ENCODE measurements at places on chromosomes 6 and 20.

DNA sequence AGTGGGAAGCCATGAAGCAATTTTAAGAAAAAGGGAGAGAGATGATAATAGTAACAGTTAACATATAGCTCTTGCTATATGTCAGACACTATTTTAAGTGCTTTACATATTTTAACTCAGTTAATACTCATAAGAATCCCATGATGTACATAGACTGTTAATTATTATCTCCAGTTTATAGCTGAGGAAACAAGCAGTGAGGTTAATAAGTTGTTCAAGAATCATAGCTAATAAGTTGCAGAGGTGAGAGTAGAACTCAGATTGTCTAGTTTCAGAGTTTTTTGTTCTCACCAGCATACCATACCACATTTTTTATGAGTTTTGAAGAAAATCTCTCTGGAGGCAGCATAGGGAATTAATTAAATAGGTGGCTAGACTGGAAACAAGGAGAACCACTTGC is 144.6 kb upstream of the MMS22L start:
- no peak for DNase-seq

GRCh38 chr6:145643760-145644159 is 91.6 kb downstream of the EPM2A start:
- DNase-seq = no peak

DNA sequence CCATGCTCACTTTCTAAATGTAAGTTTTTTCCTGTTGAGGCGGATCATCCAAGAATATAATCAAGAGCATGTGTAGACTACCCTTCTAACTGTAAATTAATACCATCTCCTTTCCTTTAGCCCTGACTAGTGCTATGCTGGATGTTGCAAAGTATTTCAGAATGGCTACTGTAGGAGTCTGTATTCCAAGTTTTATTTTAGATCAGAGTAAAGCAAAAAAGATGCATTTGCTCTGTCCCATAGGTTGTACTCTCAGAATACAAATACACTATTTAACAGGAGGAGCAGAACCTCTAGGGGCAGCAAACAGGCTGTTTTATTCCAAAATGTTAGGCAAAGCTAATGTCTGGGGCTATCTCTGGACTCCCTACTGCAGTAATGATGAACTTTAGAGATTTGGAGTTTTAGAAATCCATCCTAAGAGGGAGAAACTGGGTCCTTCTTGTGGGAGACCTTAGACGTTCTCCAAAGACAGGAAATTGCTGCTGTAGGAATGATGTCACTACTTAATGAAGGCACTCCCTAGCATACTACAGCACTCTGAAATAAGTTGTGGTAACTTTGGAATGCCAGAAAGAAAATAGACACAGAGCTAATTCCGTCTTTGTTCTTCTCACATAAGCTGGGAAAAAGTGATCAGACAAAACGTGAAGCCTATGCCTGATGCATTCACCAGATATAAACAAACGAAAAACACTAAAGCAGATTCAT is 392.4 kb upstream of the HS3ST5 start:
- DNase-seq = no peak

GRCh38 chr6:47478233-47479139 is 897 bp downstream of the CD2AP start:
- peak; percentile 2 for DNase-seq

DNA sequence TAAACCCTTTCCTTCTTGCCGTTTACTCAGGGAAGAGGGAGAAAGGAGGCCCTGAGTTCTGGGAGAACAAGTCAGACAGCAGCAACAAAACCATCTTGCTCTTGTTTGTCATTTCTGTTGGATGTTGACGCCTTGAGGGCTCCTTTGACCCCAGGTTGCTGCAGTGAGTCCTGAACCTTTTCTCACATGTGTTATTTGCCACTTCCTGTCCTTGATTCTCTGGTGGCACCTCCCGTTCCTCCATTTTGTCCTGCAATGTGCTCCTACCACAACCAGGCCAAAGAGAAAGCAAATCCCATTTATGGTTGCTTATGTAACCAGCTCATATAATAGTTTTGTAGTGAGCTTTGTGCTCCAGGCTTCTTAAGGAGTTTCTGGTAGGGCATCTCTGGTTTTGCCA is 66.6 kb upstream of the ADGRF4 start:
- DNase-seq = no peak

DNA sequence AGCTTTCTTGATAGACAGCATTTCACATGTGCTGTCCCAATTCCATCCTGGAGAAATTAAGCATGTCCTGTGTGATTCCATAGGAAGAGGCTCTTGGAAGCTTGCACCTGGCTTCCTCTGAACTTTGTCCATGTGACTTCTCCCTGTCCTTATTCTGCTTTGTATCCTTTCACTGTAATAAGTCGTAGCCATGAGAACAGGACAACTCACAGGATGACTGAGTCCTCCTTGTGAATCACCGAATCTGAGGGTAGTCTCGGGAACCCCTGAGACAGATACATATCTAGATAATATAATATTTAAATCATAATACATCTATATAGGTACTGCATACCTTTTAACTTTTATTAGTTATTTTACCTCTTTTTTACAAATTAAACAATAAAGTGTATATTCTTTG is 156.7 kb upstream of the THEMIS start:
- DNase-seq = no peak

DNA sequence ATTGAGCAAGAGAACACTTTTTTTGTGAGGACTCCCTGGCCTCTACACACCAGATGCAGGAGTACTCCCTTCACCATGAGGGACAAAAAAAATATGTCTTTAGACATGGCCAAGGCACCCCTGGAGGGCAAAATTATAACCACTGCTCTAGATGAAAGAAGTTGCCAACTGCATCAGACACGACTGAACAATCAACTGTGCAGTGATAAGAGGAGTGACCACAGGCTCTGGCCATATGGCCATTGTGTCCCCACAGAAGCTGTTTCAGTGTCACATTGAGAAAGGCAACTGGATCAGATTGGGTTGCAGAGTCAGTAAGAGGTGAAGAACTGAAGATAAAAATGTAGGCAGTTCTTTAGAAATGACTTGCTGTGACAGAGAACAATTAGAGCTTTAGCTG is 85.7 kb downstream of the C6orf118 start:
- DNase-seq = no peak

GRCh38 chr6:33280539-33280938 is 3.6 kb downstream of the B3GALT4 start:
- DNase-seq = no peak

DNA sequence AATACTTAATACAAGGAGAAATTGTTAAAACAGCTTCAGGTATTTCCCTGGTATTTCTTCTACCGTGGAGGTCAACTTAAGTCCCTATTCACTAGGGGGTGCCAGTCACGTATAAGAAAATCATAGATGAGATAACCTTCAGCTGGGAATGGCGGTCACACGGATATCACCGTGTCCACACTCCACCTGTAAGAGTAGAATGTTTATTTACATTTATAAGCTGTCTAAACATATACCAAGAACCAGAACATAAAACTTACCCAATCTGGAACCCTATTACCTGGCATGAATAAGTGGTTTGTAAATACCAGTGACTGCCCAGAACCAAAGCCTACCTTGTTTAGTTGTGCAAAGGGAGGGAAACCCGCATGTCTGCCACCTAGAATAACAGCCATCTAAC is 1.9 kb upstream of the ELOVL4 start:
- DNase-seq = peak; percentile 20

GRCh38 chr20:62352402-62353288 is 14.5 kb downstream of the LAMA5 start:
- DNase-seq = no peak

- DNase-seq = no peak
Measured at GRCh38 chr20:59122566-59122919, 41.1 kb upstream of the ZNF831 start.

GRCh38 chr6:11764250-11764604 is 14.4 kb downstream of the ADTRP start:
- no peak for DNase-seq

DNA sequence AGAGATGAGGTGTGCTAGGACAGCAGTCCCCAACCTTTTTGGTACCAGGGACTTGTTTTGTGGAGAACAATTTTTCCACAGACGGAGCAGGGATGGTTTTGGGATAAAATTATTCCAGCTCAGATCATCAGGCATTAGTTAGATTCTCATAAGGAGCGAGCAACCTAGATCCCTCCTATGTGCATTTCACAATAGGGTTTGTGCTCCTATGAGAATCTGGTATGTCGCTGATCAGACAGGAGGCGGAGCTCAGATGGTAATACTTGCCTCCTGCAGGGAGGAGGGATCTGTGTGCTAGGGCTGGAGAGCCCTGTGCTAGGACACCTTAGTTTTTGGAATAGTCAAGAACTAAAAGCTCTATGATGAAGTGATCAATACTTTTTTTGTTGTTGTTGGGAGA is 2.5 kb downstream of the SMIM13 start:
- DNase-seq = no peak

DNA sequence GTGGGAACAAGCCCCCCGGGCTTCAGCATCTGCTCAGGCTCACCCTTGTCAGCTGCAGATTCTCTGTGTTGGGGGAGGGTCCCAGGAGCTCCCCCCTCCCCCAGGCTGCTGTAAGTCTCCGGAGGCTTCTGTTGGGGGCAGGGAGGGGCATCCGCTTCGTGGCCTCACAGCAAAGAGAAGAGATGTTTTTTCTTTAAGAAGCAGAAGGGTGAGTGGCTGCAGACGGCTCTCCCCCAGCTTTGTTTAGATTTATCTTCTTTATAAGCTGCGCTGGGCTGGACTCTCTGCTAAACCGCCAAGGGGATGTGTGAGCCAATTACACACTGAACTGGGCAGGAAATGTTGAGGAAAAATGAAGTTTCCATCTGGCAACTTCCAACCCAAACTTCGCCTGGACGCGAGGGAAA is 48.7 kb upstream of the GATA5 start:
- no peak for DNase-seq

DNA sequence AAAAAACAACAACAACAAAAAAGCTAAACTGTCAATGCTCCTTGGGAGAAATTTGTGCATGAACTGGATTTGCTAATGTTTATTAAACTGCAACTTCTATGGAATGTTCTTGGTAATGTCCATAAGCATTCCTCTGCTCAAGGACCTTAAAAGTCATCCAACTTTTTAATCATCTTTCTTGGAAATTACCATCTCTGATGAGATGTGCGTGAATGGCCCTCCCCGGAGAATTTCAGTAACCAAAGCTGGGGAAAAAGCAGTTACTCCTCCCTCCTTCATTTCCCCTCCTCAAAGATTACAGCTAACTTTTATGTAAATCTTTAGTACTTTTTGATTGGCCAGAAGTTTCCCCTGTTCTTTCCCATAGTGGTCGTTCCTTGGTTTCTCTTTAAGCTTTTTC is 5.2 kb downstream of the TBCC start:
- no peak for DNase-seq

- DNase-seq = no peak
Measured at GRCh38 chr6:168905451-168906090, 348.1 kb downstream of the THBS2 start.

DNA sequence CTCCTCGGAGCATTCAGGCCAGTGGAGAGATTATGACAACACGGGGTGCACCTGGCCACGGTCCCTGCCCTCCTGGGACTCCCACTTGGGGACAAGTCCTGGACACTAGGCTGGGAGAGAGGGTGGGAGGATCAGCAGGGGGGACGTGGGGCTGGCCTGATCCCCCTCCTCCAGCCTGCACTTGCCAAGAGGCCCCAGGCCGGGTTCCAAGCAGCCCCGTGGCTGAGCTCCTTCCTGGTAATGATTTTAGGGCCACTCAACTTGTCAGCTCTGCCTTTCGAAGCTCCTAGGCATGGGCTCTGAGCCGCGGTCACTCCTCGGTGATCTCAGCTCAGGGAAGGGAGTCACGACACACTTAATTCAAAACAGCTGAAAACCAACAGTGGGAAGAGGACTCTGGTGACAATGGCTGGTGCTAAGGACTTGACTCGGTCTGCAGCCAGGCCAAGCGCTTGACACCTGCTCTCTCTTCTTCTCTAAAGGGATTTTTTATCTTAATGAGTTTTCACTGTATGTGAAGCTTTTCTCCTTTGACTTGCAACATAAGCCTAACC is 161.7 kb downstream of the BMP7 start:
- DNase-seq = no peak

GRCh38 chr20:56422824-56423189 is 10.7 kb downstream of the CASS4 start:
- DNase-seq = no peak

- no peak for DNase-seq
Measured at GRCh38 chr6:37919417-37920157, 100.1 kb downstream of the ZFAND3 start.

DNA sequence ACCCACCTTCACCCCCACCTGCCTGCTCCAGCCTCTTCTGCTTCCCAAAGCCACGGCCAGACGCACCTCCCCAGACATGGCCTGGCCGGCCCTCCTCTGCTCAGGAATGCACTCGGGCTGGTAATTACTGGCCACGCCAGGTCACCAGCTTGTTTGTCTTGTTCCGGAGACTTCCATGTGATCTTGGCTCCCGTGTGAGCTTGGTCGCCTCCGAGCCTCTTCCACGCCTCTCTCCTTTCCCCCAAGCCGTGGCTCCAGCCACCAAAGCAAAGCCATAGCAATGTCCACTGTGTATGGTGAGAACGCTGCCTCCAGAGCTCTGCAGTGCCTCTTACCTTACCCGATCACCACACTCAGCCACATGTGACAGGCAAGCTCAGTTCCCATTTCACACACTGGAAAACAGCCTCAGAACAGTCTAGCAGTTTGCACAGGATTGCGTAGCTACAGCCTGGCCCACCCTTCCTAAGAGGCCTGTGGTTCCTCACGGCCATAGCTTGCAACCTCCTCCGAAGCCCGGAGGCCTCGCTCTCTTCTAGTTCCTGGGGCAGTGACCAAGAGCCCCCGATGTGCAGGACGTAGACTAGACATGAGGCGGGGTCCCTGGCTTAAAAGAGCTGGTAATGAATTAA is 48.1 kb upstream of the AFDN start:
- no peak for DNase-seq

- DNase-seq = no peak
Measured at GRCh38 chr6:161115468-161115867, 123.9 kb downstream of the MAP3K4 start.

DNA sequence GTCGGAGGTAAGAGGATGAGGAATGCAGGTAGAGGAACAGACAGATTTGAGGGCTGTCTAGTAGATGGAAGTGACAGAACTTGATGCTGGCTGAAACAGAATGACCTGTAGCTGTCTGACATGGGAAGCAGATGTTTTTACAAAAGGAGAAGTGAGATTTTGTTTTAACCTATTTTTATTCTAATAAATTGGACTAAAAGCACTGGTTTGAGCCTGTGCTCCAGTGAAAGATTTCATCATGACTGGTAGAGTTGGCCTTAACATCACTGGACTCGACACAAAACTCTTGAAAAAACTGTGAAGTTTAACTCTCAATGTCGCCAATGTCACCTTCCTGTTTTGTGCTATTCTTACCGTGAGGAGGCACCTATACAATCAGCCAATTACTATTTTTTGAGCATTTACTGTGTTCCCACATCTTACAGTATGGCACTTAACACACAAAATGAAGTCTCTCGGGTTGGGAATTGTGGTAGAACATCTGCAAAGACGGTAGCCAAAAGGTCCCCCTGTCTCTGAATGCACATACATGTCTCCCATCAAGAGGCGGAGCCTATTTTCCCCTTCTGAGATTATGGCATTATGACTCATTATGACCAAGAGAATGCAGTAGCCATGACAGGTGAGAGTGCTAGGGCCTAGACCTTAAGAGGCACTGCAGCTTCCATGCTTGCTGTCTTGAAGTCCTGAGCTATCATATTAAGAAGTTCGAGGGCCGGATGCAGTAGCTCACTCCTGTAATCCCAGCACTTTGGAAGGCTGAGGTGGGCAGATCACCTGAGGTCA is 93.2 kb downstream of the FOXF2 start:
- no peak for DNase-seq
